NCI-H1417 (cell line): ENCODE measurements at places on chromosomes 16 and 17.

DNA sequence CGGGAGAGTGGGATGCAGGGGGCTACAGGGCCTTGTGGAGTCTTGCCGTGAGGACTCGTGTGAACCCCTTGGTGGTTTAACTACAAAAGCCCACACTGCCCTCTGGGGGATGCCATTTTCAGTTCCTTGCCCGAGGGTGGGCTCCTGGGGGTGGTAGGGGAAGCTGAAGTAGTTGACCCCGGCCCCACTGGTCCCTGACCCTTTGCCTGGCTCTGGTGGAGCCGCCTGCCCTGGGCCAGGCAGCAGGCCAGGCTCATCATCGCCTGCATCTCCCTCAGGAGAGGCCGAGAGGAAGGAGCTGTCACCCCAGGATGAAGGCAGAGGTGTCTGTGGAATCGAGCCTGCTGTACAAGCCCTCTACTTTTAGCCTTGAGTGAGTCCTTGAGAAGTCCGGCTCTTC is 10.2 kb downstream of the COX4I1 start:
- DNase-seq = no peak

DNA sequence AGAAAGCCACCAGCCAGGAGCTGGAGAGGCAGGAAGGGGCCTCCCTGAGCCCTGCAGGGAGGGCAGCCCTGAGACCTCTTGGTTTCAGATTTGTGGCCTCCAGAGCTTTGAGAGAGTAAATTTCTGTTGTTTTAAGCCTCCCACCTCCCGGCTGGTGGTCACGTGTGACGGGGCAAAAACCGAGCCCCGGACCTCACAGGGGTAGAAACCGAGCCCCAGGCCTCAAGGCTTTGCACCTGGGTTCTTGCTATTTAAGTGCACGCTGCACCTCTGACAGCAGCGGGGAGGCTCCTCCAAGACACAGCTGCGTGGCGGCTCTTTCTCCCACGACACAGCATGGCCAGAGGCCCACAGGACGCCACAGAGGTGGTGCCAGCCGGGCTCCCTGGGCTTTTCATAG is 17.4 kb upstream of the ZC3H18 start:
- no peak for DNase-seq

DNA sequence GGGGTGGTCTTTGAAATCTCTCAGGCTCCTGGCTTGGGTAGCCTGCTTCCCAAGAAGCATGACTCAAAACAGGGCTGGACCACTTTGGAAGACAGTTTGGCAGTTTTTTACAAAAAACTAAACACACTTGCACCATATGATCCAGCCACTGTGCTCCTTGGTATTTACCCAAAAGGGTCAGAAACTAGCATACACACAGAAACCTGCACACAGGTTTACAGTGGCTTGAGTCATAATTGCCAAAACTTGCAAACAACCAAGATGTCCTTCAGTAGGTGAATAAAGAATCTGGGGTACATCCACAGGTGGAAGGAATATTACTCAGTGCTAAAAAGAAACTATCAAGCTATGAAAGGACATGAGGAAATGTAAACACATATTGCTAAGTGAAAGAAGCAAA is 323.2 kb upstream of the CDH5 start:
- no peak for DNase-seq

DNA sequence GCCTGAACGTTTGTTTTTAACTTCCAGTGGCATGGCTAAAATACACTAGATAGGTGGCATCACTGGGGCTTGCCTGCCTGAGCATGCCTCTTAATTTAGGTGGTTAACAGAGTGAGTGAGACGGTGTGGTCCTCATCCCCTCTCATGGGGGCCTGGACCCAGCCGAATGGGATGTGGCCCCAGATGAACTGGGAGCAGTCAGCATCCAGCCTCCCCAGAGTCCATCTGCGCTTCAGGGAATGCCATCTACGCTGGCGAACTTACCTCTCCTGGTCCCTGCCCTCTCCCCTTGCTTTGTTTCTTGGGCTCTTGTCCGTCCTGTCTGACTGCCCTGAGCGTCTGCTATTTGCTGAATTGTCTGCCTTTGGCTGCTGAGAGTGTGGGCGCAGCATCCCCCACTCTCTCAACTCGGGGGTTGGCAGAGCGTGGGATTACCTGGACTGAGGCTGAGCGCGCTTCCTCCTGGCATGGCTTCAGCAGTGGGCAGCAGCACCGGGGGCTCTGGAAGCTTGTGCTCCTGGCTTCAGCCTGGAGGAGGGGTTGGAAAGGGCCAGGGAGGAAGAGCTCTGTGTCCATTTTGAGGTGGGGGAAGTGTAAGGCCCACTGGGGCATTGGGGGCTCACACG is 2.1 kb downstream of the RAB40C start:
- no peak for DNase-seq

GRCh38 chr17:28940142-28940541 is 11.2 kb downstream of the PHF12 start:
- DNase-seq = no peak

- DNase-seq = no peak
Measured at GRCh38 chr16:29745853-29746345, at the start of gene C16orf54. TSS of gene C16orf54 (minus strand) at chr16:29745990. CDS start at chr16:29744951, 1,039 bp downstream.

DNA sequence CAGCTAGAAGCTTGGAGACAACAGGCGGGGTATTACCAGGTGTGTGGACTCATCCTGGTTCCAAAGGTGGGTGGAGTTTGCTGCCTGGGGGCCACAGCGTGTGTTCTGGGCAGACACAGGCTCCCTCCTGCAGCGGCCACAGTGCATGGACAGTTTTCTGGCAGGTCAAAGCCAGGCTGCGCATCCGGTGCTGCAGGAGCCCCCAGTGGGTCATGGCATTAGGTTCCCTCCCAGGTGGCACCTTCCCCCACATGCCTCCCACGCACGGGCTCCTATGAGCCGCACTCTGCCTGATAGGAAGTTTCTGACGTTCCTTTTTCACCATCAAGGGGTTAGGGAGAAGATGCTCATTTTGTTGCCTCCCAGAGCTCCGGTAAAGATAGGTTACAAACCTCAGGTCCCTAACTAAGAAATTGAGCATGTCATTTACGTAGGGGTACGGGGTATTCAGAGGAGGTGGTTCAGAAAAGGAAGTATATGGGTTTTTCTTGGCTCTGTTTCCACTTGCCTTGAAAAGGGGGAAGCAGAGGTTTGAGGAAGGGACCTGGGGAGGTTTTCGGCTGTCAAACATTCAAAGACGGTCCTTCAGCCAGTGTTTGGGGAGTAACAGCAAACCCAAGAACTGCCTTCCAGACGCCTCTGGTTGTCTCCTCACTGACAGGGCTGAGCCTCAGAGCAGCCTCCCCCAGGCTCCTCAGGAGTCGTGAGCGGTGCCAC is 32.7 kb upstream of the NAT9 start:
- no peak for DNase-seq

GRCh38 chr16:69294051-69294450 is 17.1 kb upstream of the VPS4A start:
- no peak for DNase-seq

DNA sequence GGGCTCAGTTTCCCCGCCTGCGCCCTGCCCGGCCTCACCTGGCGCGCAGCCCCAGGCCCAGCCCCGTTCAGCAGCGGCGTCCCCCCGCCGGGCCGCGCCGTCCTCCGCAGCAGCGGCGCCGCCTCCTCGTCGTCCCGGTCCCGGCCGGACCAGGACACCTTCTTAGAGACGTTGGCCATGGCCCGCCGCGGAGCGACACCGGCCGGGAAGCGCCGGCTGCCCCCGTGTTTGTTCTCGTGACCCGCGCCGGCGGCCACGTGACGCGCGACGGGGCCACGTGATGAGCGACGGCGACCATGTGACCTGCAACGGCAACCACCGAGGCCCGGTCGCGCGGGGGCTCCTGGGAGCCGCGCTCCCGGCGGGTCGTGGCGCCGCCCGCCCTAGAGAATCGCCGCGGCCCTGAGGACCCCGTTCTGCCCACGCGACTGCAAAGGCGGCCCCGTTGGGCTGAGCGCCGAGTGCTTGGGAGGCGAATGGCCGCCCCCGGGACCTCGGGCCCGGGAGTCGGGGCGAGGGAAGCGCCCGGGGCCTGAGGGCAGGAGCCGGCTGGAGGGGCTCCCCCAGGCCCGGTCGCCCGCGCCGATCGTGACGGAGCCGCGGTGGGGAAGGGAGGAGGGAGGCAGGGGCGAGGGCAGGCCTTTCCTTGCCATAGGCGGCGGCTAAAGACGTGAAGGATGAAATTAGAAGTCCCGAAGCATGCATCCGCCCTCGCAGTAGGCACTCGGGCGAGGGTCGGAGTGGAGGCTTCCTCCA is at the start of gene CLCN7:
Gene CLCN7, minus strand, starts transcription at position 233 of the 756 bp plus-strand sequence. Its CDS starts 54 bp downstream, at position 179.
- peak; percentile 87 for DNase-seq

DNA sequence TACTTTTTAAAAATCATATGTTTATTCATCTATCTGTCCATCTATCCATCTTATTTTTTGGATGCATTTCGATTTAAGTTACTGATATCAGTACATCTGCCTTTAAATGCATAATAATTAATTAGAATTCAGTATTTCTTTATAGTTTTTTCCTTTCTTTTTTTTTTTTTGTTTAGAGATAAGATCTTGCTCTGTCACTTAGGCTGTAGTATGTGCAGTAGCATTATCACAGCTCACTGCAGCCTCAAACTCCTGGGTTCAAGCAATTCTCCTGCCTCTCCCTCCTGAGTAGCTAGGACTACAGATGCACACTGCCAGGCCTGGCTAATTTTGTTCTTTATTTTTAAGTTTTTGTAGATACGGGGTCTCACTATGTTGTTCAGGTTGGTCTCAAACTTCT is 133.4 kb downstream of the SSH2 start:
- DNase-seq = no peak

- DNase-seq = no peak
Measured at GRCh38 chr17:48439110-48439850, 9.3 kb upstream of the SKAP1 start.

DNA sequence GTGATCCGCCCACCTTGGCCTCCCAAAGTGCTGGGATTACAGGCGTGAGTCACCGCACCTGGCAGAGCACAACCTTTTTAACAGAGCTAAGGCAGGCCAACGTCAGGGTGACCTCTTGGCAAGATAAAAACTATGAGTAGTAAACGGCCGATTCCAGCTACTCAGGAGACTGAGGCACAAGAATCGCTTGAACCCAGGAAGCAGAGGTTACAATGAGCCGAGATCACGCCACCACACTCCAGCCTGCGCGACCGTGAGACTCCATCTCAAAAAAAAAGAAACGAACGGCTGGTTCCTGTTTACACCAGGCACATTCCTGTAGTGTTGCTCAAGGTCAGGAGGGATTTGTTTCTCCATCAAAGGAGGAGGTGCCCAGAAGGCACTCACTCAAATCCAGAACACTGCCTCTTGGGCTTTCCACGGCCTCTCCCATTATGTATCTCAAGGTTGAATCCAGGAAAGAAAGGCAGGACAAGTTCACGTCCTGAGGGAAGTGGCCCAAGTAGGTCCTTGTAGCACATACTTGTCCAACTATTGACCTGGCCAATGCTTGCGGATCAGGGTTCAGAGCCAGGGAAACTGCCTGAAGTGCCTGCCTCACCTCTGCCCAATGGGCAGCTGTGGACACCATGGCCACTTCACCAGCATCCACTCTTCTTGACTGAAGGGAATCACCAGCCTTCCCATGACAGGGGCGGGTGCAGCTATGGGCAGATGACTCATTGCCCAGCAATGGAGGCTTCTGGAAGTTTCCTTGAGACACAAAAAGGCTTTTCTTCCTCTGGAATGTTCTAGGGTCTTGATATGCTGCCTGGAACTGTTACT is 13.5 kb downstream of the KNOP1 start:
- DNase-seq = no peak

GRCh38 chr17:61389670-61390478 is 9.8 kb upstream of the TBX2 start:
- DNase-seq = no peak

DNA sequence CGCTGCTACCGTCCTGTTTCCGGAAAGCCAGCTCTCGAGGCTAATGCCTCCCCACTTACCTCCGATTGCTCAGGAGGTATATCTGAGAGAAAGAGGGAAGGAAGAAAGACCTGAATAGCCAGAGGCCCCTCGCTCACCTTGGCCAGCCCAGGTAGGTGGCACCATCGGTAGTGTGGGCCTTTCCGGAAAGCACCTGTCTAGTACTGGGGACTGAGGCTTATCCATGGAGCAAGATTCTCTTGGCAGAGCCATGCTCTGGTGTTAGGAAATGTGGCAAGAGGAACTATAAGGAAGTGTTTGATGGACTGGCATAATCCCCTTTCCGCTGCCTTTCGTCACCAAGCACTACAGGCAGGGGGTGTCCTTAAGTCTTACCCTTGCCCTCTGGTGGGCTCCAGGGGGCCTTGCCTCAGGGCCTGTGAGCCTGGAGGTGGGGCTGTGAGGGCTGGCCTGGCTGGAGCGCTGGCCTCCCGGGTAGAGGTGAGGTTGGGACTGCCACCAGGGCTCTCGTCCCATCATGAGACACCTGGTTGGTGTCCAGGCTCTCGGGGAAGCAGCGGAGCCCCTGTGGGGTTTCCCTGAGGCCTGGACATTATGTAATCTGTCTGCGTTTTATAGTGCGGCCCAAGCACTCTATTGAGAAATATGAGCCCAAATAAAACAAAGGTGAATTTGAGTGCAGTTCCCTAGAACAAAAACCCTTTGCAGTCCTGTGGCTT is 2.9 kb downstream of the CMIP start:
- DNase-seq = no peak

- no peak for DNase-seq
Measured at GRCh38 chr17:19274893-19275292, 37.7 kb downstream of the EPN2 start.

DNA sequence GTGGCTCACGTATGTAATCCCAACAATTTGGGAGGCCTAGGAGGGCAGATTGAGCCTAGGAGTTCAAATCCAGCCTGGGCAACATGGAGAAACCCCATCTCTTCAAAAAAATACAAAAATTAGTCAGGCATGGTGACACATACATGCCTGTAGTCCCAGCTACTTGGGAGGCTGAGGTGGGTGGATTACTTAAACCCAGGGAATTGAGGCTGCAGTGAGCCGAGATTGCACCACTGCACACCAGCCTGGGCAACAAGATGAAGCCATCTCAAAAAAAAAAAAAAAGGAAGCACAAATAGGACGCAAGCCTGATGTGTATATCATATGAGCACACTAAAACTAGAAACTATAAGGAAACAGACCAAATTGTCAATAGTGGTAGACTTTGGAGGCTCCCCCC is 17.1 kb upstream of the FLCN start:
- DNase-seq = no peak

GRCh38 chr16:5678371-5678770 is 580.8 kb upstream of the EEF2KMT start:
- no peak for DNase-seq

GRCh38 chr16:962366-962765 is 8.4 kb downstream of the LMF1 start:
- no peak for DNase-seq

DNA sequence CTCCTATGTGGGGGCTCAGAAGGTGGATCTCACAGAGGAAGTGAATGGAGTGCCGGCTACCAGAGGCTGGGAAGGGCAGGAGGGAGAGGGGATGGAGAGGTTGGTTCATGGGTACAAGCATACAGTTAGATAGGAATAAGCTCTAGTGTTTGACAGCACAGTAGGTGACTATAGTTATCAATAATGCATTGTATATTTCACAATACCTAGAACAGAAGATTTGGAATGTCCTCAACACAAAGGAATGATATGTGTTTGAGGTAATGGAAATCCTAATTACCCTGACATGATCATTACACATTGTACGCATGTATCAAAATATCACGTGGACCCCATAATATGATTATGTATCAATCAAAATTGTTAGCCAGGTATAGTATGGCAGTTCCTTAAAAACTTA is 38.9 kb upstream of the MED9 start:
- no peak for DNase-seq
